ENCODE measurements at places on chromosomes 1 and 21.
A peak's percentile ranks its signal among the peaks of the same experiment; 100 is the strongest.

- no peak for DNase-seq
These were observed 170.7 kb downstream of the NR5A2 start for GRCh38 chr1:200198236-200198635.

- DNase-seq = no peak
These were observed 6.5 kb upstream of the C1orf146 start for GRCh38 chr1:92211166-92211565.

DNA sequence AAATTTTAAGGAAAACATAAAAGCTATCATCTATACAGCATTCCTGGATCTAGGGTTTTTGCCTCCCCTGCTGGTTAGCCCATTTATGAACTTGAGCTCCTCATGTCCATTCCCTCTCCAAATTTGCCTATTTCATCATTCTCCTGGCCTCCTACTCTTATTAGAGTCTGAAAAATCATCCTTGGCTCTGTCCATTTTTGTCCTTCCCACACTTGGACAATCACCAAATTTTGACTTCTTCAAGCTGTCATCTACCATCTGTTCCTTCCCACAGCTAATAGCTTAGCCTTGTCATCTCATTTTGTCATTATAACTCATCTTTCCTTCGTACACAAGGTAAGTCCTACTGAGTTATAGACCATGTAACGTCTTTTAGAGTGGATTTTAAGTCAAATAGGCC, 2.2 kb upstream of the HENMT1 start:
- DNase-seq = no peak

DNA sequence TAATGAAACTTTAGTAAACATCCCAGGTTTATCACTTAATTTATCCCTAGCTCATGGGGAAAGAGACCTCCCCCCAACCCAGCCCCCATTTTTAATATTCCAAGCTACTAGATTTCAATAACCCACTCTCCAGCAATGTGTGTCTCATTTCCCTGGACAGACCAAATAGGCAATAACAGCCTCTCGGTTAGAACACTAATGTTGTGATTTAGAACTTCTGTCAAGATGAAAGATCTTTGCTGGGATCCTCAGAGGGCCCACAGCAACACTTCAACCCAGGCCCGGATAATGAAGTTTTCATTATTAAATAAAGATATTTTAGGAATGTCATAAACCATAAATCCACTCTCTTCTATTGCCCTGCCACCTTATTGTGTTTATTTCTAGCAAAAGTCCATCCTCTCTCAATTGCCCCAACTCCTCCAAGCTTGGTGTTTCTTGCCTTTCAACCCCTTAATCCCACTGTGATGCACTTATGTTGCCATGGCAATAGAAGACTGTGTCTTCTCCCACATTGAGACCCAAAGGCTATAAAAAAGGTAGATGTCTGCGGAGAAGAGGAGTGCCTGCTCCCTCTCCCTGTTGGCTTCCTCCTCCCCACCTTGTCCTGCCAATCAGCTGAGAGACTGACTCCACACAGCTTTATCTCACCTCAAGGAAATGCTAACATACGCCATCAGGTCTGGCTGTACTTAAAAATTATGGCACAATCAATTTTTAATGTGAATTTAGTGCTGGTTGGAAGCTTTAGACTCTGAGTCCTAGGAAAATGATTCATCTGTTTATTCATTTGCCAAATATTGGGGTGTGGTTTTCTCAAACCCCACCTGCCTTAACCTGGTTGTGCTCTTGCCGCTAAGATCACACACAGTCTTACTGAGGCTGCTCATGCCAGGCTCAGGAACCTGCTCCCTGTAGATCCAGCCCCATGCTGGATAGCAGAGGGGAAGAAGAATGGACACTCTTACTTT, 258.3 kb upstream of the CAMK1G start:
- no peak for DNase-seq

- DNase-seq = no peak
These were observed 1.7 kb upstream of the JUN start for GRCh38 chr1:58785442-58786058.

DNA sequence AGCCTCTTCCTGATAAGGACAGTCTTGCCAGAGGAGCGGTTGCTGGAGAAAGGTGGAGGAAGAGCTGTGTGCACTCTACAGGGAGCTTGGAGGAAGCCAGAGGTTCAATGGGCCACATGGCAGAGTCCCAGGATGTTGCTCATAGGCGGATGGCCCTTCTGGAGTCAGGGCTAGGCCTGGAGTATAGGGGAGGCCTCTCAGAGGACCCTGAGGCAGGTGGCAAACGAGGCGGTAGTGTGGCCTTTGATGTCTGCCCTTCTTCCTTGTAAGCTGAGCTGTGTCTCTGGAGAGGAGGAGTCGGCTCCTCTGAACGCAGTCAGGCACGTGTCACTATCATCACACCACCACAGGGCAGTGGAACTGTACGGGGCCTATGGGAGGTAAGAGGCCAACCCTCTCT, 8.6 kb downstream of the PKP1 start:
- DNase-seq = peak; percentile 19

- no peak for DNase-seq
These were observed 77.3 kb upstream of the BCAR3 start for GRCh38 chr1:93758842-93759515.
